Left kidney (tissue), 8 donors: ENCODE measurements at places on chromosomes 7 and 10.

DNA sequence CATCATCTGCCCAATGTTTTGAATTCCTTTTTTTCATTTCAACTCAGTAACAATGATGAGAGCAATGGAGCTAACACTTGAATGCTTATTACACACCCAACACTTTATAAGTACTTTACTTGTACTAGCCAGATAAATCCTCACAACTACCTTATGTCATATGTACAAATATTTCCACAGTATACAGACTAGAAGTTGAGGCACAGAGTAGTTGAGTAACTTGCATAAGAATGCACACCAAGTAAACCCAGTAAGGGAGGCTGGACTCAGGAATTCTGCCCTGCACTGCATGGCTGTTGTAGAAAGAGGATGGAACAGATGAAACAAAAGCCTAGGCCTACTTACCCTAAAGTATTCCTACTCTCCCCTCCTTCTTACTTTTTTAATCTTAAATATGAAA, 15.8 kb downstream of the DPY19L1 start:
- DNase-seq, result no peak

- DNase-seq, result no peak
Observed at GRCh38 chr7:71016401-71016800, 115.5 kb upstream of the GALNT17 start.

- DNase-seq, result no peak
Observed at GRCh38 chr10:52464368-52465124, 150.5 kb downstream of the DKK1 start.

GRCh38 chr7:81986723-81987470, 217.1 kb upstream of the HGF start:
- no peak for DNase-seq

- no peak for DNase-seq
Observed at GRCh38 chr7:112930787-112931186, 140.6 kb upstream of the TMEM168 start.

- no peak for DNase-seq
Observed at GRCh38 chr7:93843260-93843659, 47.3 kb downstream of the TFPI2 start.

DNA sequence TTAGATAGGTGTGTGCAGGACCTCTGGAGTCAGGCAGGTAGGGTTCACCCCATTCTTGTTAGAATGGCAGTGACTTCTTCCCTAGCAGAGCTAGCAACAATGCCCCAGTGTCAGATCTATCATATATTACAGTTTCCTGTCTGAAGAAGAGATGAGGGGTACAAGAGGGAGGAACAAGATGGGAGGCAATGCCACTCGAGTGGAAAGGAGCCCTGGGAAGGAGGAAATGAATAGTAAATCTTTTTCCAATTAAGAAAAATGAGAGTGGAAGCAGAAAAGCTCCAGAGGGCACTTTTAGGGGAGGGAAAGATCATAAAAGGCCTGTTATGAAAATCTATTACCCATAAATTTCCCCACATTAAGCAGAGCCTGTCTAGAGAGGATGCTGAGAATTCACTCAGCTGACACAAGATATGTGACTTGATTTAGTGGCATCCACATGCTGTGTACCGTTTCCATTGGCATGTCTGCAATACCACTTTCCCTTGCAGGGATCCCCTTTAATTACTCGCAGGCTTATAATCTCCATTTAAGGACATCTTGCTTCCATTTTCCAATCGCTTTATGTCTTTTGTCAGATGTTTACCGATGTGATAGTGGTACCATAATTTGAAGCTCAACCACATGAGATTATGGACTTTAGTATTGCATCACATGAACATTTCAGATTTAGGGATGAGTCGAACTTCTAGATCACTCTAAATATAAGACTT, 70.0 kb upstream of the AGBL3 start:
- DNase-seq, result no peak

DNA sequence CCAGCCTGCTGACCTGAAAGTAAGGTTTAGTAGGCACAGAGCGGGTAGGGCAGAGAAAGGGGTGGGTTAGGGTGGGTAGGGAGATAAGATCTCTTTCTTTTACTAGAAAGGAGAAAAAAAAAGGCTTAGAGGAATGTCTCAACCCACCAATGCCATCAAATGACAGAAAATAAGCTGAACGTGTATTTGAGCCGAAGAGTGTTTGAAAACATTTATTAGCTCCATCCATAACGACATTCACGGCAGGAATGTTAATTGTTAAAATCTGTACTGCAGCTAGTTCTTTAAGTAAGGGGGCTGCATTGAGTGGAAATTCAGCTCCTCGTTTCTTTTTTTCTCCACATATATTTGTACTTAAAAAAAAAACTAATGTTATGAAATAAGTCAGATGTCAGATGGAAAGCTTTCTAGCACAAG, 63.7 kb upstream of the ARID5B start:
- DNase-seq, result no peak

- DNase-seq, result no peak
Observed at GRCh38 chr7:106610996-106611886, 49.7 kb downstream of the CCDC71L start.

GRCh38 chr7:24917510-24918239, 62.3 kb downstream of the OSBPL3 start:
- DNase-seq, result no peak

GRCh38 chr10:11148142-11149028, 130.7 kb downstream of the CELF2 start:
- DNase-seq, result no peak

DNA sequence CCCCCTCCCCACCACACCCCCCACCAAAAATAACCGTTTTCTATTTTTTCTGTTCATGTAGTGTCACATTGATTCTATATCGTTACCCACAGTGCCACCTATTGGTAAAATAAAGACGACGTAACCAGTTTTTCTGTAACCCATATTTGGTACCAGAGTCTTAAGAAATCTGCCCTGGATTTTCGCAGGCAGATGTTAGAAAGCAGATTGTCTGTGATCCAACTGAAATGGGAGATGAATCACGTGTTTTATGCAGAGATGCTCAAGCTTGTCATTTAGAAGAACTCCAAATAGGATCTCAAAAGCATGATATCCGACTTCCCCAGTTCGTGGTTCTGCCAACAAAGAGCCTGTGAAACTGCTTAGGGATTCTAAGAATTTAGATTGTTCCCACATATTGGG, 261.1 kb upstream of the CSTF2T start:
- peak; percentile 59 for DNase-seq

DNA sequence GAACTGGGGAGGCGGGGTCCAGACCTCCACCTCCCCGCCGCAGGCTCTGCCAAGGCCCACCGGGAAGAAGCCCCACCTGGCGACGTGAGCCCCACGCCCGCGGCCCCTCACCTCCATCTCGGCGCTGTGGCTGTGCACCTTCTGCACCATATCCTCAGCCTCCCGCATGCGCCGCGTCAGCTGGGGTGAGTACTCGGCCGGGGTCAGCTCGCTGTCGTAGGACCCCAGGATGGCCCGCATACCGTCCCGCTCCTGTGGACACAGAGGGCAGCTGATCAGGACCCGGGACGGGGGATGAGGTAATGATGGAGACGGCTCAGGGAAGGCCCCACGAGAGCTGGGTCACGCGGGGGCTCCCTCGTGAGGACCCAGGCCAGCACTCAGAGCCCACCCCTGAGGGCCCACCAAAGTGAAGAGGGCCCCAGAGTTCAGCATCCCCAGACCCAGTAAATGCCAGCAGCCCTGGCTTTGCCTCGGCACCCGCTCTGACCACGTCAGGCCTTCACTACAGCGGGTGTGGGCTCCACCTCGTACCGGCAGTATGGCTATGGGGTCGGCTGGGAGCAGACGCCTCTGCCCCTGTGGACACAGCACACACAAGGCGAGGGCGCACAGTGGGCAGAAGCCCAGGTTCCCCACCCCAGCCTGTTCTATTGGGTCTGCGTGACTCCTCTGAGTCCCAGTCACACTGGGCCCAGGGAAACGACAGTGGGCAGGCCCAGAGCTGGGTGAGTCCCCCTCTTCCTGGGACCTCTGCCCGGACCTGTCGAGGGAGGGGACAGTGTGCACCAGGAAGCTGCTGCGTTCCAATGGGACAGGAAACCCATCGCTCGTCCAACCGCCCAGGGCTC, 218.1 kb downstream of the MAD1L1 start:
- no peak for DNase-seq

DNA sequence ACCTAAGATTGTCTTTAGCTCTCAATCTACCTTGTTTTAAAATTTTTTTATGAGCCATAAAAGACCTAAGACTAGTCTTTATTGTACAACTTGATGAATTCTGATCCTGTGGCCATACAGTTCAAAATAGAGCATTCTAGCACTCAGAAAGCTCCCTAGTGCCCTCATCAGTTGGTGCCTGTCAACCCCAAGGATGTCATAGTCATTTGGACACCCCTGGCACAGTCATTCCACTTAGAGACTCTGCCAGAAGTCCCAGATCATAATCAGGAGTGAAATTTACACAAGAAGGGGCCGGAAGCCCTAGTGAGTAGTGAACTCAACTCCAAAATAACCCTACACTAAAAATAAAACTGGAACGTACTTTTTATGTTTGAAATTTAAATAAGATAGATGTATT, 80.0 kb upstream of the INSIG1 start:
- no peak for DNase-seq

GRCh38 chr7:151416112-151416940, 6.5 kb upstream of the WDR86 start:
- no peak for DNase-seq

DNA sequence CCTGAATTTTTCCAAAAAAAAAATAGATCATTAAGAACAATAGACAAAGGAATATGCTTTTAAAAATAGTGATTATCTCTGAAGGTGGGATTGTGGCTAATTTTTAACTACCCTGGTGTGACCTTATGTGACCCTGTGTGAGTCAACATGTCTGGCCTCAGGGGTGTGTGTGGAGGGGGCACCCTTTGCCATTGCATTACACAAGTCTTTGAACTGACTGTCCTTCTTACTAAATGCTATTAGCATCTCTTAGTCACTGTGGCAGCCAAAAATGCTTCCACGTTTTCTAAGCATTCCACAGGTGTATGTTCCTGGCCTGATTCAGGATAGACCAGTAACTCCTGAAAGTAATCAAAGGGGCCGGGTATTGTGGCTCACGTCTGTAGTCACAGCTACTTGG, 175.4 kb downstream of the MGMT start:
- no peak for DNase-seq

DNA sequence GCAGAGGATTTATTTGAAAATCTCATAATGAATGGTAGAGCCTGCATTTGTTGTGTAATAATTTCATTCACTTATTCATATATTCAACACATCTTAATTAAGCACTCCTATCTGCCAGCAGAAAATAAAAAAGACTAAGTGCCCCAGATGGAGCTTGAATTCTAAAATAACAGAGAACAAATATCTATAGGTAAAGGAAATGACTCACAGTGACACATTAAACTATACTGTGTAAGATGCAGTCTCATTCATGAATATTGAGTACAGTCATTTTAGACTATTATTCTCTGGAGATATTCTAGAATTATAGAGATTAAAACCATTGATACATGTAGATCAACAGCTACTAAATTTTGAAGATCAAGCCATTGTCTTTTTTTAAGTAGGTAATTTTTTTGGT, 72.1 kb downstream of the PTPRZ1 start:
- no peak for DNase-seq

GRCh38 chr7:137506031-137506430, 162.5 kb upstream of the PTN start:
- no peak for DNase-seq

DNA sequence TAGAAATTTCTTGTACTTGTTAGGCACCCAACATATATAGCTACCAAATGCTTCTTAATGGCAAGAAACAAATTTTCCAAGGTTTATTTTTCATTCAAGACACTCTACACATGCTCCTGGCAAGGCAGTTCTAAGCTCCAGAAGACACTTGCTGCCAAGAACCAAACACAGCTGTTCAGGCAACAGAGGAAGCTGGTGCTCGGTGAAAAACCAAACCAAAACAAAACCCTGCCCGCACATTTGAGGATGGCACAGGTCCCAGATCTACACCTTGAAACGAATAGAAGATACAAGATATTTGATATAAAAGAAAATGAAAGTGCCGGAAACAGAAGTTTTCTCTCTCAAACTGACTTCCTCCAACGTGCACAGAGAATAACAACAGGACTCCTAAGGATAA, 4.9 kb upstream of the DNTT start:
- no peak for DNase-seq

DNA sequence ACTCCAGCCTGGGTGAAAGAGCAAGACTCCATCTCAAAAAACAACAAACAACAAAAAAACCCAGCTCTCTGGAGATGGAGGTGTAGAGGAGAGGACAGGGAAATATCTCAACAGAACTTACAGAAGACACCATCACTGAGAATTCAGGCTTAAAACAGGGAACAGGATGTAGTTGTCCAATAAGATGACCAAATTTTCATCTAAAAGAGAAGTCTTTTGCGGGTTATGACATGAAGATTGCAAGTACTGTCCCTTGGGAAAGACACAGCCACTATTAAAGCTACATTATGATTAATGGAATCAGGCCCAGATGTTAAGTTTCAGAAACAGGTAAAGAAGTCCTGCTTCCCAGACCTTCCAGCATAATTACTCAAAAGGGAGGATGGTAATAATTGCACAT, 235.2 kb upstream of the NRP1 start:
- no peak for DNase-seq

GRCh38 chr10:119772334-119772733, 46.5 kb downstream of the INPP5F start:
- no peak for DNase-seq

DNA sequence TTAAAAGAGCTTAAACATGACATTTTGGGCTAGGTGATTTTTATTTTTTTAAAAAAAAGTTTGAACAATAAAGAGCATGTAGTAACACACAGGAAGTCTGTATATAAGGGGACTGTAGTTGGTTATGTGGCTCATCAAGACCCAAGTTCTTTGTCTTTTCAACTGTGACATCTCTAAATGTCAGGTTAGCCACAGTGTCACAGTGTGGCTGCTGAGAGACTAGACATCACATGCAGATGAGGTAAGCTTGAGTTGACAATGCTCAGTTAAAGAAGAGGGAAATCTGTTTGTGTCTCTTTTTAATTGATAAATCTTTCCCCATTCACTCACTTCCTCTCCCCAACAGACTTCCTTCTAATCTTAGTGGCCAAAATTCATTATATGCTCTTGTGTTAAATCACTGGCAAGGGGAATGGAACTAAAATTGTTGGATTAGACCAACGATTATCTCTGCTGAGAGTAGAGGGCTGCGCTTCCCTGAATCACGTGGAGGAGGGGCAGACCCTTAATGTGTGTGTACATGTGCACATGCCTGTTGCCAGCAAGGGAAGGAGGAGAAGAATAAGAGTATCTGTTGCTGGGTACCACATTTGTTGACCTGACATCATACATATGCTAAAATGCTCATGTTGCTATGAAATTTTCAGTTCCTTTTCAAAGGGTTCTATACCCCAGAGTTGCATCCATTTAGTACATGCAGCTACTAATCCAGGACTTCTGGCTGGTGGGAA, 78.3 kb downstream of the MMRN2 start:
- no peak for DNase-seq

- no peak for DNase-seq
Observed at GRCh38 chr10:100873827-100874326, 38.9 kb upstream of the SLF2 start.
